ENCODE measurements at places on chromosomes 11 and 22.

DNA sequence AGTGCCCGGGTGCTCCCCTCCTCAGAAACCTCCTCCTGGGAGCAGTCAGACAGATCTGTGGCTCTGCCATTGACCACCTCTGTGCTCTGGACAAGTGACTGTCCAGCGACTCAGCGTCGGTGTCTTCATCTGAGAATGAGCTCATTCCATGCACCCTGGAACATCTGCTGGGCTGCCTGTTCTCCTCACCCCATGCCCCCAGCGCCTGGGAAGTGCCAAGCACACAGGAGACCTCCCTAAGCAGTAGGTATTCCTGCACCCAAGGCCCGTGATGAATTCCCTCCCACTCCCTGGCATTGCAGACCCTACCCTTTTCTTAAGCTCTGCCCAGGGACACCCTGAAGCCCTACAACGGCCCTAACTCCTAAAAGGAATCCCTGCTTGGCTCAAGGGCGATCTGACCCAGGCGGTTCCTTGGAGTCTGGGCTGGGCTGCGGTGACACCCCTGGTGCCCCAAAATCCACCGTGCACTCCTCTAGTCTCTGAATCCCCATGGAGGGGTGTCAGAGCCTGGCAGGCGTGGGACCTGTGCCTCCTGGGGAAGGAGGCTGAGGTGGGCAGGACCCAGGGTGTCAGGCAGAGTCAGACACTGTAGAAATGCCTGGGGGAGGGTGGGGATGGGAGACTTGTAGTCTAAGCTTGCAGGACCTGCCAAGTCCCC lies 92.0 kb downstream of the CEP164 start:
- DNase-seq, result no peak

- DNase-seq, result no peak
These were observed 34.0 kb downstream of the CWC15 start for GRCh38 chr11:94939346-94939745.

- DNase-seq, result peak; percentile 18
These were observed 15.5 kb upstream of the RAC2 start for GRCh38 chr22:37259540-37260029.

GRCh38 chr11:126782810-126783209 lies 217.8 kb downstream of the KIRREL3 start:
- DNase-seq, result no peak

GRCh38 chr22:37515901-37516300 lies 3.3 kb downstream of the CARD10 start:
- DNase-seq, result no peak

DNA sequence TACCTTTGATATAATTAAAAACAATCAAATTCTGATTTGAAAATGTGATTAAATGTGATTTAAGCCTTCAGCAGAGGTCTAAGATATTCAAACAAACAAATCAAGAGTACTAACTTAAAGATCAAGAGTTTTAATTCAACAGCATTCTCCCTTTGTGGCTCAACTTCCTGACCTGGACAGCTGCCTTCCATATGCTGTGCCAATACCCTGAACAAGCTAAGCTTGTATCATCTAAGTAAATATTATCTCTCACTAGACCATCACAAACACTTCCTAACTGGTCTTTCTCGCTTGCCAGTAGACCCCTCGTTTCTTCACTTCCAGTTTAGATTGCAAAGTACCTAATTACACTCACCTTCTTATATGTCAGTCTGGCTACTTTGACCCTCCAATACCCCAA lies 35.9 kb upstream of the P4HA3 start:
- no peak for DNase-seq

- DNase-seq, result peak; percentile 20
These were observed 64.6 kb upstream of the ADSL start for GRCh38 chr22:40281717-40282116.

- DNase-seq, result no peak
These were observed 11.1 kb downstream of the GRK2 start for GRCh38 chr11:67277231-67277961.

- DNase-seq, result peak; percentile 75
These were observed 73.7 kb downstream of the SCN3B start for GRCh38 chr11:123580557-123581275.

GRCh38 chr22:41197038-41197972 lies 7.8 kb upstream of the L3MBTL2 start:
- peak; percentile 70 for DNase-seq

DNA sequence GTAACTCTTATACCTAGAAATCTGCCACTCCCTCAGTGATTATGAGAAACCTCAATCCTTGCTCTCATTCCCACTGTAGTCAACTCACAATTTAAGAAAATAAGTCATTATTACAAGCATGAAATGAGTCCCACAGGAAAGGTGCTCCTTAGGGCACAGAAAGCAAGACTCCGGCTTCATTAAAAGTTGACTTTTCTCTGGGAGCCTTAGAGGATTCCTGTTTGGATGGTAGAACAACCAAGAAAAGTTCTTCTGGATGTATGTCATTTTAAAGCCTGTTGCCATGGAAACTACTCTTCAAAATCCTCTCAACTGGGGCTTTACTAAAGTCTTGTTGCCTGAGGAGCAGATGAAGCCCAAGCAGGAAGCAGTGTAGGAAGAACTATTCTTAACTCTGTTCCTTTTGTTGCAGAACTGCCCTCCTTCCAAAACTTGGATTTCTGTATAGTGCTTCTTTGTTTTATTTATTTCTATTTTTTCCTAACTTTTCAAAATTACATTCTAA lies at the start of gene OR8B8:
OR8B8 (minus strand) TSS at position 51 of the 505 bp plus-strand sequence. CDS start 4,611 bp downstream, outside the sequence.
- no peak for DNase-seq

DNA sequence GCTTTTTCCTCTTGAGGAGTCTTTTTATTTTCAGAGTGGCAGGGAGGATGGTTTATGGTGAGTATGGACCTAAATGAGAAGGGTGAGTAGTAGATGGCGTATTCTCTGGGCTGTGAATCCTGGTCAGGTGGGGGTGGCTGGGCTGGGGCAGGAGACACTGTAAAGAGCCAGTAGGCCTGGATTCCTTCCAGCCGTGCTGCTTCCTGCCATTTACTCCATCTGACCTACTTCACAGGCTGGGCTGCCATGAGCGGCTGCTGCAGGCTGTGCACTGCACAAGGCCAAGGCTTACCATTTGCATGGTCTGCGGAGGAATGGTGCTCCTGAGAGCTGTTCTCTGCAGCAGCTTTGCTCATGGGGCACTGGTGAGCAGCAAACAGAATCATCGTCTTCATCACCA lies 297.6 kb downstream of the KIRREL3 start:
- no peak for DNase-seq

DNA sequence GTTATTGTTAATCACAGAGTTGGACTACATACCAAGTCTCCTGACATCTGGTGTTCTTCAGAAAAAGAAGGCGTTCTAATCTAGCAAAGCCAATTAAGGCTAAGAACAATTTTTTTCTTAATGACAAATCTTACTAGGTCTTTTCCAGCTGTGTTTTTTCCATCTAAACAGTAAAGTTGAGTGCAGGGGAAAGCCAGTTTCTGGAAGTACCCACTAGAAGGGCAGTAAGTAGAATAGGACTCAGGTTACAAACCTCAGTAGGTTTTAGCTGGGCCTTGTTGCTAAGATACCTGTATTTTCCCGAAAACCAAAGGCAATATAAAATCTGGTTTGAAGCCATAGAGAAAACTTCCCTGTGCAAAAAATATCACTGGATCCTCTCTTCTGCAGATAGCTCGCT lies 351.9 kb downstream of the ETS1 start:
- DNase-seq, result no peak

GRCh38 chr11:60016881-60017280 lies at the start of gene OOSP4B:
Gene OOSP4B (plus strand): TSS chr11:60017181.
- DNase-seq, result no peak

DNA sequence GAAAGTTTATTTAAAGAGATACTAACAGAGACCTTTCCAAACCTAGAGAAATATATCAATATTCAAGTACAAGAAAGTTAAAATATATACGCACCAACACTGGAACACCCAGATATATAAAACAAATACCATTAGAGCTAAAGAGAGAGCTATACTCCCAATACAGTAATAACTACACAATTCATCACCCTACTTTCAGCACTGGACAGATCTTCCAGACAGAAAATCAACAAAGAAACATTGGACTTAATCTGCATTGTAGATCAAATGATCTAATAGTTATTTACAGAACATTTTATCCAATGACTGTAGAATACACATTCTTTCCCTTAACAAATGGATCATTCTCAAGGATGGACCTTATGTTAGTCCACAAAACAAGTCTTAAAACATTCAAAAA lies 311.9 kb downstream of the METTL15 start:
- DNase-seq, result no peak

DNA sequence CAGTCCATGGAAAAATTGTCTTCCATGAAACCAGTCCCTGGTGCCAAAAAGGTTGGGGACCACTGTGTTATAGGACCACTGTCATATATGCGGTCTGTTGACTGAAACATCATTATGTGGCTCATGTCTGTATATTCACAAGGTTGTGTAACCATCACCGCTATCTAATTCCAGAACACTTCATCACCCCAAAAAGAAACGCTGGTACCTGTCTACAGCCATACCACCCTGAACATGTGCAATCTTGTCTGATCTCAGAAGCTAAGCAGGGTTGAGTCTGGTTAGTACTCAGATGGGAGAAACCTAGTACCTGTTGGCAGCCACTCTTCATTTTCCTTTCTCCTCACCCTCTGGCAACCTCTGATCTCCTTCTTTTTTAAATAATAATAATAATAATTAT lies 12.9 kb upstream of the PIK3IP1 start:
- DNase-seq, result no peak

DNA sequence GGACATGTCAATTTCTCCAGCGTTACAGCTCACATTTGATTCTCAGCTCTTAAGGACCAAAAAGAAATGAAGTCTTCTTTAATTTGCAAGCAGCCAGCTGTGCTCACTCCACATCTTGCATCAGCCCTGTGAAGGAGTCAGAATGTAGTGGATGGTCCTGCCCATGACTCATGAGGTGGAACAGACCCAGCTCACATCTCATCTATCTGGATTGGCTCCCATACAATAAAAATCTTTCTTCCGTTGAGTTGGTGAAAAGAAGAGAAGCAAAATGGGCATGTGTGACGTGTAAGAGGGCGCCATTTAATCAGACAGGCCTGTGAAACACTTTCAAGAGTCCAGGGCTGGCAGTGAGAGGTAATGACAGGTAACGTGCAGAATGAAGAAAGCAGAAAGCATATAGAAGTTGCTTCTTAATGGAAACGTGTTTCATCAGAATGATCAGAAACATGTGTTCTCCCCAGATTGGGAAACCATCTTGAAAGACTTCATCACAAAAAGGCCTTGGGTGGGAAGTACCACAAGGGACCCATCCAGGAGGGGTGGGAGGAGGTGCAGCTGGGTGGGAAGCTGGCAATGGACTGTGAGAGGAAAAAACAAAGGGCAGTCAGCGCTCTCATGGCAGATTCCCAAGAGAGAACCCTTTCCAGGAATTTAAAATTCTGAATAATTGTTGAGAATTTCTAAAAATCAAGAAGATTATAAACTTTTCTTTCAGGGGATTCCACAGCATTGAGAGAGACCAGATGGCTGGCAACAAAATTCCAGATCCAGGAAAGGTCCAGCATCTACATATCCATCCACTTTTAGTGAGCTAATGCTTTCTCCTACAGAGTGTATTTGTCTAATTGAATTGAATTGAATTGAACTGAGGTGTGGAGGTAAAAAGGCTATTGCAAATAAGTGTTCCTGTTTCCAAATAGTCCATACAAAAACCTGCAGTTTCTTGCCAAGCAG lies 57.0 kb downstream of the ETS1 start:
- DNase-seq, result peak; percentile 52

- no peak for DNase-seq
These were observed 367.1 kb upstream of the PDGFD start for GRCh38 chr11:104531075-104531474.

DNA sequence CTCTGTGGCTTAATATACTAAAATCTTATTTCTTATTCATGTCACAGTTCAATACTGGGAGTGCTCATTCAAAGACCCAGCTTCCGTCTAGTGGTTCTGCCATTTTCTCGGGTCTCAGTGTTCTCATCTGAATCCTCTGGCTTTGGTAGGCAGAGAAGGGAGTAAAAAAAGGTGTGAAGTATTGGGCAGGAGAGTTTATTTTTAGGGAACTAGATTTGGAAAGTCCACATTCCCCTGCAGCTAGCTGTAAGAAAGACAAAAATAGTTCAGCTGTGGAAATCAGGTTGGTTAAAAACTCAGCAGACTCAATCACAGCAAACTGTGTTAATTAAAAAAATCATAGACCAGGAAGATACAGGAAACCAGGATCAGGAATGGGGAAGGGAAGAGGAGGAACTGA lies 4.1 kb upstream of the LYVE1 start:
- no peak for DNase-seq

DNA sequence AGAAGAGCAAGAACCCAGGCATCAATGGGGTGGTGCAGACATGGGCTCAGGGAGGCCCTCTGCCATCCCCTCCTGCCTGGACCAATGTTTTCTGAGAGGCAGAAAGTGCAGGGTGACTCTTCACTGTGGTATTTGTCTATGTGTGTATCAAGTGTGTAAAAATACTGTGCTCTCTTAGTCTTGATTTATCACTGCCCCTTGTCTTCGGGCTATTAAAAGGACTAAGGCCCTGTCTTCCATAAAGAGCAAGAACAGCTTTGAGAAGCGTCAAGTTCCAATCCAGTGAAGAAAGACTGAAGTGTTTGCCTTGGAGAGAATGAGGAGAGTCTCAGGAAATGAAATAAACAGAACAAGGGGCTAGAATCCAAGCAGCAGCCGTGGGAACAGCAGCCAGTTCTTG lies 14.4 kb downstream of the PRSS23 start:
- DNase-seq, result no peak

GRCh38 chr11:128311742-128312719 lies 275.3 kb downstream of the ETS1 start:
- DNase-seq, result no peak

- peak; percentile 20 for DNase-seq
These were observed 110.8 kb downstream of the KCNQ1OT1 start for GRCh38 chr11:2588809-2589537.

DNA sequence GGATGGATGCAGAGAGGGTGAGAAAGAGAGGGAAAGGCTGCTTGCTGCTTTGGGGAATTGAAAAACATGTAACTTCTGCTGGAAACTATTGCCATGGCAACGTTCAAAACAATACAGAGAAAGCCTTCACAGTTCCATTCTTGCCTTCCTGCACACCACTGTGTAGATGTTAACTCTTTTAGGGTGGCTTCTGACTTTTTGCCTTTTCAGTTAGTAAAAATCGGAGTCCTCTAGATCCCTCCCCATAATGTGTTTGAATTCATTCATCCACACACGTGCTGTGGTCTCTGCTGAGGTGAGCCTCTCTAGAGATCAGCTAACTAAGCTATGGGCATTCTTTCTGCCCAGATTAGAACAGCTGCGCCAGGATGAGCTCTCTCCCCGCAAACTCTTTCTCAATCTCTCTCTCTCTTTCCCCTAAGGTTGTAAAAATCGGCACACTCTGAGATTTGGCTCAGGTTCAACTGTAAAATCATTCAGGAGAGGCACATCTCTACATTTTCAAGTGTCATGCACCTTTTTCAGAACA lies 1178.3 kb downstream of the LRRC4C start:
- DNase-seq, result no peak

DNA sequence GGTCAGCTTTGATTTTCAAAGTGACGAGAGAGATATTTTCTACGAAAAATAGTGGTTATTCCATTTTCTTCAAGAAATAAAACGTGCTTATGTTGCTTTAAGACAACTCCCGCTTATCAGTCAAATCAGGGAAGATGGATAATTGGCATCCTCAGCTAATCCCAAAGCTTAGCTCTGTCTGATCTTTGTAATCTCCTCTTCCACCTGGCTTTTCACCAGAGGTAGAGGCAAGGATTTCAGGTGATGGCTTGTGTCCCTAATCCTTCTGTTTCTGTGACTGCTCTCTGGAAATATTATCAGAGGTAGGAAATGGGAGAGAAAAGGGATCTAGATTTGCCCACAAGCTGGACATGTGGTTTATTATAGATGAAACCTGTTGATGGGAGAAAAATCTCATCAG lies 78.9 kb downstream of the DBX1 start:
- DNase-seq, result no peak

GRCh38 chr11:94671553-94672366 lies 96.4 kb upstream of the AMOTL1 start:
- no peak for DNase-seq

GRCh38 chr22:20981787-20982562 lies at the start of gene LZTR1:
Gene LZTR1 (plus strand): TSS chr22:20982297. CDS start chr22:20982372, 75 bp downstream.
- DNase-seq, result peak; percentile 66

Data from RWPE1 (cell line).